ENCODE measurements at places on chromosomes 2 and 18.

- peaks cover 12% of the 10 kb centered on the region for H3K4me1 ChIP-seq
- peak; percentile 37 for DNase-seq
- H3K4me3 ChIP-seq, result no peak overlapping the region
- H3K27me3 ChIP-seq, result no peaks in the 10 kb centered on the region
- no peak overlapping the region for H3K27ac ChIP-seq
Observed at GRCh38 chr2:7861910-7862702, 819.8 kb upstream of the ID2 start.

DNA sequence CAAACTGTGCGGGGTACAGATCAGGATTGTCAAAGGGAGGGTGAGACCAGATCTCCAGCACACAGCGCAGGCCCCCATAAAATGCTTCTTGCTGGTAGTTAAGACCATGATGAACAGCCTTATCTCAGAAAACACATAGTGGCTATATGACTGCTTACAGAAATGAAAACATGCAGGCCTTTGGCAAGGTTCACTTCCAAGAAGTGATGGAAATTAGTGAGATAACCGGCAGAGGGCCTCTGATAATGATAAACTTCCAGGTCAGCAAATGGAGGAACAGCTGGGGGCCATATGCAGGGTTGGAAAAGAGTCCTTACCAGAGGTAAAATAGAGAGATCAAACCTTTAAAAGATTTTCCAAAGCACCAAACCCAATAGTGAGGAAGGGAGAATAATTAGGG lies 46.6 kb downstream of the CFAP221 start:
- no peaks in the 10 kb centered on the region for H3K36me3 ChIP-seq
- DNase-seq, result no peak
- H3K27me3 ChIP-seq, result peaks cover 2% of the 10 kb centered on the region
- H3K4me1 ChIP-seq, result no peaks in the 10 kb centered on the region

DNA sequence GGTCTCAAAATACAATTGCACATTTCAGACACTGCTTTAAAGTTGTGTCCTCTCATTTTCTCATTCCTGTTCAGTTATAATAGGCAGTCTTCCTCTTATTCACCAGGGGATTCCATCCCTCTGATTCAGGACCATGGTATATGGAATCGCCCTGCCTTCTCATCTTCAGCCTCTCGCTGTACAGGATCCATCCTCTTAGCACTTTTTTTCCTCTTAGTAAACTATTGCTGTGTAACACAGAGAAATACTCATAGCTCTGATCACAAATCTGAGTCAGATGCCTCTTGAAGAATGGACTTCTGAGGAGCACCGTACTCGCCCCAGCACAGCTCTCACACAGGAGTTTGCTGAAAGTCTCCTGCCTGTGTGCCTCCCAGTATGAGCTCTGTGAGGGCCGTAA lies 11.3 kb downstream of the RMP24 start:
- no peak overlapping the region for H3K4me3 ChIP-seq
- H3K36me3 ChIP-seq, result peaks cover 42% of the 10 kb centered on the region
- DNase-seq, result no peak
- H3K27ac ChIP-seq, result no peak overlapping the region

DNA sequence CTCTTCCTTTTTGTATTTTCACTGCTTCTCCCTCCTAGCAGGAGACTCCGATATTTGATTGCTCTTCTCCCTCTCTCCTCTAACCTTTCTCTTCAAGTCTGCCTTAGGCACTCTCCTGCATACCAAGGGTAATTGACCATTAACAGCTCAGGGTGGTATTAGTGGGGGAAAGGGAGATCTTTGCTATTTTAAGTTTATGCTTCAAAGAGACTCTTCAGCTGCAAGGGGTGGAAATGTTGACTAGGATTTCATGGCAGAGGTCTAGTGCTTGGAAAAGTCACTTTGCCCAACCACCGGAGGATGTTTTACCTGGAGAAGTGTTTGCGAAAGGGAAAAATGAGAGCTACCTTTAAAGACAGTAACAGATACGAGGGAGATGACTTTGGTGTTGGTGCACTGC lies 453.7 kb downstream of the SLC4A3 start:
- no peak overlapping the region for H3K4me3 ChIP-seq
- no peaks in the 10 kb centered on the region for H3K27me3 ChIP-seq
- no peak for DNase-seq
- H3K36me3 ChIP-seq, result no peaks in the 10 kb centered on the region
- H3K27ac ChIP-seq, result no peak overlapping the region

- H3K27me3 ChIP-seq, result no peaks in the 10 kb centered on the region
- H3K27ac ChIP-seq, result no peak overlapping the region
- H3K4me3 ChIP-seq, result no peak overlapping the region
- H3K4me1 ChIP-seq, result no peaks in the 10 kb centered on the region
- DNase-seq, result no peak
- no peaks in the 10 kb centered on the region for H3K36me3 ChIP-seq
Observed at GRCh38 chr2:137249463-137250130, 484.3 kb downstream of the THSD7B start.

DNA sequence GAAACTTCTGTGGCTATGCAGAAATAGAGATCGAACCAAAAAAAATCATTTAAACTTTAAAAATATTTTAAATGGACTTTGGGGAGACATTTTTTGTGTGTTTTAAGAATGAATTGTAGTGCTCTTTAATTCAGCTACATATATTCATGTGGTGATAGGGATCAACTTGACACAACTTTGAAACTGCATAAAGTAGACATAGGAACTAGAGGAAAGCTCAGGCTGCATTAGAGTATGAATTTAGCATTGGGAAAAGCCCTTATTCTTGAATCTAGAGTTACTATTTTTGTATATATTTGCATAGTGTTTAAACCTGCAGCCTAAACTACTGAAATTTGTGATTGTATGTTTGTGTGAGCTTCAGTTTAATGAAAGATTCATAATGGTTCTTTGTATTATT lies 78.3 kb downstream of the SLC39A10 start:
- peaks cover 2% of the 10 kb centered on the region for H3K4me1 ChIP-seq
- H3K27ac ChIP-seq, result no peak overlapping the region
- H3K4me3 ChIP-seq, result no peak overlapping the region
- no peaks in the 10 kb centered on the region for H3K27me3 ChIP-seq

GRCh38 chr2:237254369-237254861 lies 159.5 kb downstream of the COL6A3 start:
- no peak overlapping the region for H3K4me3 ChIP-seq
- no peak overlapping the region for H3K27ac ChIP-seq
- H3K27me3 ChIP-seq, result peaks cover 12% of the 10 kb centered on the region
- H3K4me1 ChIP-seq, result peaks cover 3% of the 10 kb centered on the region
- H3K36me3 ChIP-seq, result no peaks in the 10 kb centered on the region

GRCh38 chr2:166958986-166959481 lies 70.8 kb downstream of the XIRP2 start:
- H3K4me1 ChIP-seq, result no peaks in the 10 kb centered on the region
- DNase-seq, result no peak
- no peaks in the 10 kb centered on the region for H3K27me3 ChIP-seq
